ENCODE measurements at places on chromosomes 1 and 21.

DNA sequence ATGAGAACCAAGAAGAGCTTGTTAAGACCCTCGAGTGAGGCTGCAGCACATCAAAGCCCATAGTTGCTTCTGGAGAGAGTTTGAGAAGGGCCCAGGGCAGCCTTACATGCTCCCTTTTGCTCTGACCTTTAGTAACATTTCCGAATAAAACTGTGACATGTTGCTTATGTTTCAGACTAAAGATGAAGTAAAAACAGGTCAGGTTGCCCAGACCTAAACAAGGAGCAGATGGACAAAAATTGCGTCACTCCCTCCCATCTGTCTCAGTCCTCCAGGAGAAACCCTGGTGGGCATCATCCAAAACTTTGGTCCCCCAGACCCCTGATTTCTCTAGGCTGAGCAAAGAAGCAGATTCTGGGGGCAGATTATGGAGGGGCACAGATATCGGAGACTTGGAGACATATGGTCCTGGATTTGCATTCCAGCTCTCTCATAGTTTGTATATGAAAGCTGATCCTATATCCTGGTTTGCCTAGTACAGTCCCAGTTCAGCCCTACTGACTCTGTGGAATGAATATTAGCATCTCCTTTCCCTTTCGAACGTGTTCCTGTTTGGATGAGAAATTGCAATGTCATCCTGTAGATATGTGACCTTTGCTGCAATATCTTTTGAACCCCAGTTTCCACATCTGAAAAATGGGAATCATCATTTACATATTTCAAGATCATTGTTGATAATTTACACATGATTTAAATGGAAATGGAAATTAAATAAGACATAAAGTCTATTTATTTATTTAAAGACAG is 304.9 kb upstream of the USP24 start:
- no peak for DNase-seq

GRCh38 chr21:45506836-45507522 is 35.3 kb downstream of the SLC19A1 start:
- DNase-seq = no peak

DNA sequence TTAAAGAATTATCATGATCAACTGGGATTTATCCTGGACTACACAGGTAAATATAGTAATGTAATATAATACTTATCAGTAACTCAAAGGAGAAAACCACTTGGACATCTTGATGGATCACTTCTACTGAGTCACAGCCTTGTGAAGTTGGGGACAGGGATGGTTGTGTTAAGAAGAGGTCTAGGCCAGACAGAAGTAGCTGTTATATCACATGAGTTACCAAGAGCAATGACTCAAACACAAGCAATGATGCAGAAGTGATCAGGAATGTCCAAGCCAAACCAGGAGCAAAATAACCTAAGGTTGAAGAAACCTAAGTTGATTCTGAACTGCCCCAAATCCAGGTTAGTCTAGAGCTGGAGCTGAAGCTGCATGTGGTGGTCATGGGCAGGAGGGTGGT is 424.5 kb upstream of the DAB1 start:
- DNase-seq = no peak

DNA sequence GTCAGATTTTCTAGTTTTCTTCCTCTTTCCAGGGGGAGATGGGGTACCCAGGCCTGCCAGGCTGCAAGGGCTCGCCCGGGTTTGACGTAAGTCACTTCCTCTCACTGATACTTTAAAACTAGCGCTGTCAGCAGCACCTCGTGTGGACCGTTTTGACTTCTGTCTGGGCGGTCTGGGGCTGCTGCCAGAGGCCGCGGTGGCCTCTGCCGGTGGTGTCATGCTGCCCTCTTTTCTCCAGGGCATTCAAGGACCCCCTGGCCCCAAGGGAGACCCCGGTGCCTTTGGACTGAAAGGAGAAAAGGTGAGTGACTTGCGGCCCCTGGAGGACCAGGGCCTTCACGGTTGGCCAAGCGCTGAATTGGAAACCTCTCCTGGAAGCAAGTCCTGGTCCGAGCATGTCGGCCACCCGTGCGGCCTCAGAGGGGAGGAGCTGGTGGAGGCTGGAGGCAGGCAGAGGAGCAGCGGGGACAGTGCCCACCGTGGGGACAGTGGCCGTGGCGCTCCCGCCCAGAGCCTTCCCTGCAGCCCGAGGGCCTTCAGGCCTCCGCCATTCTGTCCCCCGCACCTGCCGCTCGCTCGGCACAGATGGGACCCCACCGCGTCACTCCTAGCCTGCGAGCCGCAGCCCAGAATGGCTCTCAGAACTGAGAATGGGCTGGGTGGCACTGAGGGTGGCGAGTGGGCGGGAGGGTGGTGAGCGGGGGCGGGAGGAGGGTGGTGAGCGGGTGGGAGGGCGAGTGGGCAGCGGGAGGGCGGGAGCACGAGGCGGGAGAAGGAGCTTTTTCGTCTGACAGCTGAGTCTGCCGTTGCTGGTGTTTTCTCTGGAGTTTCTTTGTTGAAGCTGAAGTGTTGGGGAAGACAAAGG is 9.4 kb downstream of the COL6A1 start:
- DNase-seq = peak; percentile 83

GRCh38 chr1:24825174-24825573 is 79.9 kb downstream of the CLIC4 start:
- DNase-seq = no peak

DNA sequence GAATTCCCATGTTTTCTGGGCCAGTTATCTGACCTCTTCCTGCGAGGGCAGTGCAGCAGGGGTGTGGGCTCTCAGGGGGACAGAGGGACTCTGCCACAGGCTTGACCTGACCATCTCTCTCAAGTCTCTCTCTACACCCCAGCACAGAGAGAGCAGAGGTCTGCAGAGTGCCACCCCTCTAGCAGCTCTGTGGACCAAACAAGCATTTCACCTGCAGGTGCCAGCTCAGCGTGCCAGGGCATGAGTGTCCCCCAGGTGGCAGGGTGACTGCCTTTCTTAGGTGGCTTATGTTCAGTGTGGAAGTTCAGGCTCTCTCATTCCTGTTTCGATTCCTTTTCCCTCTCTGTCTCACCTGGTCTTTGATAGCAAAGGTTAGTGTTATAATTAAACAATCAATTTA is 191.3 kb downstream of the CACNA1E start:
- DNase-seq = no peak
